RKO (cell line): ENCODE measurements at places on chromosomes 4 and X.

GRCh38 chr4:5814421-5814820 is 78.5 kb downstream of the CRMP1 start:
- DNase-seq, result no peak

DNA sequence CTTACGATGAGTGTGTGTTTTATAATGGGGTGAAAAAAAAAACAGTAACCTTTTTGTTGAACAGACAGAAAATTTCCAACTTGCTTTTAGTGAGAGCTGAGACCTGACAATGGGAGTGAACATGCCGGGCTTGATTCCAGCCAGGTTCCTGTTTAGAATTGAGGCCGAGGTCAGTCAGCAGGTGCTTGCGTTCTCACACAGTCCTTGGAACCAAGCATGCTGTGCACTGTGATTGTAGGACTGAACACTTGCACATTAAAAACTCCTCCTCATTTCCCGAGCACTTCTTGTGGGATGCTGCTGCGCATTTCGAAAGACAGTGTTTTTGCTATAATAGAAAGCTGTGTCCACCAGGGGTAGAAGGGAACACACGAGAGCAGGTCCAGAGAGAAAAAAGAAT is 51.8 kb downstream of the TMEM131L start:
- no peak for DNase-seq

GRCh38 chr4:22179124-22179874 is 230.7 kb upstream of the KCNIP4 start:
- DNase-seq, result peak; percentile 33

DNA sequence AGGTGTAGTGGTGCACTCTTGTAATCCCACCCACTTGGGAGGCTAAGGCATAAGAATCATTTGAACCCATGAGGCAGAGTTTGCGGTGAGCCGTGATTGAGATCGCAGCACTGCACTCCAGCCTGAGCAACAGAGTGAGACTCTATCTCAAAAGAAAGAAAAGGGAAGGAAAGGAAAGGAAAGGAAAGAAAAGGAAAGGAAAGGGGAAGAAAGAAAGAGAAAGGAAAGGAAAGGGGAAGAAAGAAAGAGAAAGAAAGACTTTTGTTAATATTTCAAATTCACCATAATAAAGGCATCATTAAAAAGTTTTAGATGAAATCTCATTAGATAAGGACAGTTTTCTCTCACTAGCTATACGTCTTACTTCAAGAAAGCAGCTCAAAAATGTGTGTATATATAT is 660.5 kb upstream of the ATOH1 start:
- no peak for DNase-seq

DNA sequence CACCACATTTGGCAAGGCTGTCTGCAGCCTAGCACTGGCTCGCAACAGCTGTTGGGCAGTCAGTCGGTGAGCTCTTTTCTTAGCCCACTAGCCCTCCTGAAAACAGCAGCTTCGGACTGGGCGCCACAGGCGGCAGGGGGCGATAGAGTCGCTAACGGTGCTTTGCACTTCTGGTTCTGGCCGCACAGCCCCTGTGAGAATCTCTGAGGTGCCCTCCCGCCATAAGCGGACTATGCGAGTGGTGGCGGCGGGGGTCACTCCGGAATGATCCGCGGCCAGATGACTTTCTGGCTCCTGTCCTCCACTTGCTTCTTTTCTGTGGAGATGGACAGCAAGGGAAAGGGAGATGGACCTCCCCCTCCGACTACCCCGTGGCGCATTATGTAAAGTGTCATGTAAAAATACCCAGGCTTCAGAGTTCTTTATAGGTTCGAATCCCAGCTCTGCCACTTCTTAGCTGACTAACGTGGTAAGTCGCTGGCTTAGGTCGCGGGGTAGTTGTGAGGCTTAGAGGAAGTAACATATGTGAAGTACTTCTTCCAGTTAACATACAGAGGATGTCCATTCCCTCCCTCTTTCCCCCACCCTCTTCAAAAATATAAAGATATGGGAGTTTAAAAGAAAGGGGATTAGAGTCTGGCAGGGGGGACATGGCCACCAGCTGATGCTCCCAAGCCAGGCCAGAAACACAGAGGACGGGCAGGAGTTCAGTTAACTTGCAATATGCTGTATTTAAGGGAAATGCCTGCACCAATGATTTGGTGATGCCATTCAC is 11.0 kb downstream of the ARHGAP36 start:
- DNase-seq, result no peak

GRCh38 chr4:144787365-144788258 is 141.7 kb downstream of the HHIP start:
- DNase-seq, result peak; percentile 41

GRCh38 chr4:142292231-142292630 is 553.9 kb downstream of the INPP4B start:
- DNase-seq, result no peak

GRCh38 chrX:119647089-119647488 is 40.9 kb upstream of the NKRF start:
- no peak for DNase-seq
